ENCODE measurements at places on chromosomes 1 and 21.

DNA sequence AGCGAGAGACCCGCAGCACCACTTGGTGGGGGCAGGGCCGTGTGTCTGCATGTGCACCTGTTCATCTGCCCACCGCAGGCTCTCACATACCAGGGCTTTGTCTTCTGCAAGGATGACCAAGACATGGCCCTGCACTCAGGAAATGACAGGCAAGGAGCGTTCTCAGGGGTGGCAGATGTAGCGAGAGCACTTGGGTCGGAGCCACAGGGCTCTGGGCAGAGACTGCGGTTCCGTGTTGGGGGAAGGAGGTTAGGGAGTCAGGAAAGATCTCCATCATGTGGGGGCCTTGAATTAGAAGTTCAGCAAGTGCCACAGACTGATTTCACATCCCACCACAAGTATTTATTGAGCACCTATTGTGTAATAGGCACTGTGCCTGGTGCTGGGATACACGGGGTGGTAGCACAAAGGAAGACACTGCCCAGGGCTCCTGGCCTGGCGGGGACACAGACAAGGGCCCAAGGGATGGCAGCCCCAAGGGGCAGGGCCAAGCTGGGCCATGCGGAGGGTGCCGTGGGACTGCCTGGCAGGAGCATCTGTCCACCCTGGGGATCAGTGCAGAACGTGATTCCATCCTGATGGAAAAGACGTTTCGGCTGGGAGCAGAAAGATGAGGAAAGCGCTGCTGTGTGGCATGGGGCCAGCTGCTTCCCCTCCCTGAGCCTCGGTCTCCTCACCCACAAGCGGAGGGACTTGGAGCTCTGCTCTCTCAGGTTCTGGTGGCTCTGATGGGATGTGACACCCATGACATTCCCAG is 11.4 kb upstream of the SPSB1 start:
- no peak for DNase-seq

- DNase-seq, result no peak
Measured at GRCh38 chr1:12772520-12772919, 1.0 kb upstream of the PRAMEF12 start.

DNA sequence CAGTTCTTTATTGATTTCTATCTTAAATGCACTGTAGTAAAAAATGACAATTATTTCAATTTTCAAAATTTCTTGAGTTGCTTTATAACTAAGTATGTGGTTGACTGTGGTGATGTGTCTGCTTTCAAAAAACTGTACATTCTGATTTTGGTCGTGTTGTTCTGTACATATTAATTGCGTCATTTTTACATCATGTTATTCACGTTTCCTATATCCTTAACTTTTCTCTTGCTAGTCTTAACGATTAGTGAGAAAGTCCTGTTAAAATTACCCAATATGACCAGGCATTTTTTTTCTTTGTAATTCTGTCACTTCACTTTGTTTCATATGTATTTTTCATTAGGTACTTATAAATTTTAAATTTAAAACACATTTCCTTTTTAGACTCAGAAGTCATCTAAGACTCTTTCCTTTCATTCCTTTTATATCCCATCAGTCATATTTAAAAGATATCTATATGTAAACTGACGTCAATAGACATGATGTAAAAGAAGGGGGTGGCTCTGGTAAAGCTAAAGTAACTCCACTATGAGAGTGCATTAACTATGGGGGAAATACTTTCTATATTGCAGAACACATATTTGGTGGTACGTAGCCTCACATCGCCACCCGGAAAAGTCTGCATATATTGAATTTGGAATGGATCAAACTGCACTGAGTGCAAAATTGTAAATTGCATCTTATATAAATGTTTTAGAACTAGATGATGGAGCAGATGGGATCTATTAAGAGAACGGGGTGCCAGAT is 1.1 kb upstream of the COA6 start:
- no peak for DNase-seq

DNA sequence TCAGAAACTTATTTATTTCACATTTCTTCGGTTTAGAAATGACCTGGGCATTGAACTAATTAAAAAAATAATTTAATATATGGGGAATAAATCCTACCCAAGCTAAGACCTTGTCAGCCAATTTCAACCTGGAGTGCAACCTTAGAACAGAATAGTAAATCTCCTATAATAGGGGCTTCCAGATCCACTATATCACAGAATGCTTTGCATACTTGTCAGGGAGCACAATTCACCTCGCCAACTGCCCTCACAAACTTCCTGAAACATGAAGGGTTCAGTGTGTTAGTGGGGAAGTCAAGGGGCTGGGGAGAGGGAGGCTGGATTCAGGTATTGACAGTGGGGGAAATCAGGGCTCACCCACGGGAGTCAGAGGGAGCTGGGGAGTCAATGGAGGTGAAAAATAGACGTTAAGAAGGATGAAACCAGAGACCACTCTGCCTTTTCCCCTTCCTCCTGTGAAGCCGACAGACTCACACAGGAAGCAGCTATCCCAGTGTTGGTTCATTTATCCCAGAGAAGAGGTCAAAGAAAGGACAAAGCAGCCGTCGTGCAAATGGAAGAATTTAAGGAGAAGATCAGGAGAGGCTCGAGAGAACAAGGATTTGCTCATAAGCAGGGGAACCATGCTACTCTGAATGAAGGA is 453.3 kb downstream of the NUF2 start:
- no peak for DNase-seq

DNA sequence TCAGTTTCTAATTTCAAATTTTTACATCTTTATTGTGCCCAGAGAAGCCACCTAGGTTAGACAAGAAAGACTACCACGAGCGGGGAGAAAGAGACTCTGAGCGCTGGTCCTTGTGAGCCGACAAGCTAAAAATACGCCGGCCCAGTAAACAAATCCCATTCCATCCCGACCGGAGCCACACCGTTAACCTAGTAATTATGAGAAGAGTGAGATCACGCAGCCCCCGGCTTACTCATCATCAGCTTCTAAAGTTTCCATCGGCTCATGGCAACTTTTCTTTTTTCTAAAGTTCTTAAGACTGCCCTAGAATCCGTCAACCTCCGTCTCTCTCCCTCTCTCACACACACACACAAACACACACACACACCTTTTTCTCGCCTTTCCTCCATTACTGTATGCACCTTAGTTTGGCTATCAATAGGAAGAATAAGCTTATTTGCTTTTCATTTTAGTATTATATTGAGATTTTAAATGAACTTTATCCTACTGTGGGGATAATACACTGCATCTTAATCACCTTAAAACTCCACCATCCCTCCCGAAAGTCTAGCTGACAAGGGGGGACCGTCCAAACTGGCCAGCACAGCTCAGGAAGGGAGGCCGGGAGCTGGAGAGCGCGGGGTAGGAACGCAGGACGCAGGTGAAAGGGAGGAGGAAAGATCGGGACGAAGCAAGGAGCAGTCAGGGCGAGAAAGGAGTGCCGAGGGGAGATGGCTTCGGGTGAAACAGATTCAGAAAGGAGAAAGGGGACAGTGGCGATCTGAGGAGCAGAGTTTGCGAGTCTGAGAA is 728 bp downstream of the OTUD7B start:
- DNase-seq, result no peak

DNA sequence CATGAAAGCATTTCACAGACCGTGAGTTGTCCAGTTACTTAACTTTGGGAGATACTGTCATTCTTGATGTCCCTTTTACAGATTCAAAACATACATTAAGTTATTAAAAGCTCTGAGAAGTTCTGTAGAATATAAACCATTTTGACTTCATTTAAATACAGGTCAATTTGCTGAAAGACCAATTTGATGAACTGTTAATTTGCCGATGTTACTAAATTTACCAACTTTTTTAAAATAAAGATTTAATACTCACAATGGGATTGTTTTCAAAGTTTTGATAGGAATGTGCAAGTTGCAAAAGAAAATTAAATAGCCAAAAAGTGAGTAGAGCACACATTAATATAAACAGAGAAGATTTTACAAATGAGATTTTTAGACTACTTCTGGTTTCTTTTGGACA is 666.1 kb downstream of the SMYD3 start:
- DNase-seq, result no peak

DNA sequence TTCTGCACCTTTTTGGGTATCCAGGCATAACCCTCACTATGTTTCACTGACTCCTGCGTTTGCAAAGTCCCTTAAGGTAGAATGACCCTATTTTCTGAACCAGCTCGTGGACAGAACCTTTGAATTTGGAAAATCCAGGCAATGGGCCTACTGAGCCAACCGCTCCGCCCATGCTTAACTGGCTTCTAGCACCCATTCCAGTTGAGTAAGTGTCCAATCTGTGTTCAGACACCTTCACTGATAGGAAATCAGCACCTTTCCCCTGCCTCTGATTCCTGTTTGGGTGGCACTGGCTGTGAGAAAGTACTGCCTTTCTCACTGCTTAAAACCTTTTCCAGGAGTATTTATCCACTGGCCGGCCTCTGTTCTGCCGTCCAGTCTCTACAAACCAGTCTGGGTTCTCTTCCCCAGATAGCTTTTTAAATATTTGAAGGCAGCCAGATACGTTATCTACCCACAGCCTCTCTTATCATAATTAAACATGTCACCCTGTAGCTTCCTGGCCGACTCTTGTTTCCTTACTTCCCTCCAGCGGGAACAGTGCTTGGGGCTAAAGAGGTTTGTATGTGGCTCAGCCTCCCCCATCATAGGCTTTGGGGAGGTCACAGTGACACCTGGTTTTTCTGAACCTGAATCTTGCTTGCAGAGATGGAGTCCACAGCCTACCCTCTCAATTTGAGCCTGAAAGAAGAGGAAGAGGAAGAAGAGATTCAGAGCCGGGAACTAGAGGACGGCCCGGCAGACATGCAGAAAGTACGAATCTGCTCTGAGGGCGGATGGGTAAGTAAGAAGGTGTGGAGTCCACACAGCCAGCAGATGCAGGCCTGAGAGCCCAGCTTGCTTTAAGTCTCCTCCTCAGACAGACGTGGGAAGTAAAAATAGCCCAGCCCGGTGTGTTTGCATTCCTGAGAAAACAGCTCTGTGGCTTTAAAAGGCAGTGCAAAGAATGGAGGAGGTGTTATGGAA is 1.3 kb downstream of the POGK start:
- no peak for DNase-seq
